ENCODE measurements at places on chromosomes 16 and 17. TPM values are rescaled to one million over a fixed set of nuclear protein-coding genes. Genes with fewer than 3 reads are reported as not detected.

- H3K36me3 ChIP-seq: no peaks in the 10 kb centered on the region
- H3K27me3 ChIP-seq: no peaks in the 10 kb centered on the region
- no peak overlapping the region for H3K4me3 ChIP-seq
- DNase-seq: no peak
Measured at GRCh38 chr17:51601622-51602261, 341.4 kb downstream of the UTP18 start.

- DNase-seq: no peak
- peak overlapping the region; percentile 95 for H3K27ac ChIP-seq
- no peaks in the 10 kb centered on the region for H3K36me3 ChIP-seq
- no peaks in the 10 kb centered on the region for H3K27me3 ChIP-seq
- H3K4me1 ChIP-seq: peaks cover 10% of the 10 kb centered on the region
Measured at GRCh38 chr16:47460359-47460710, 528 bp downstream of the ITFG1 start.

GRCh38 chr16:1923299-1924034, 5.3 kb upstream of the HS3ST6 start:
- no peak for DNase-seq
- H3K27me3 ChIP-seq: peaks cover 4% of the 10 kb centered on the region
- H3K4me3 ChIP-seq: no peak overlapping the region
- no peaks in the 10 kb centered on the region for H3K4me1 ChIP-seq
- H3K36me3 ChIP-seq: no peaks in the 10 kb centered on the region

DNA sequence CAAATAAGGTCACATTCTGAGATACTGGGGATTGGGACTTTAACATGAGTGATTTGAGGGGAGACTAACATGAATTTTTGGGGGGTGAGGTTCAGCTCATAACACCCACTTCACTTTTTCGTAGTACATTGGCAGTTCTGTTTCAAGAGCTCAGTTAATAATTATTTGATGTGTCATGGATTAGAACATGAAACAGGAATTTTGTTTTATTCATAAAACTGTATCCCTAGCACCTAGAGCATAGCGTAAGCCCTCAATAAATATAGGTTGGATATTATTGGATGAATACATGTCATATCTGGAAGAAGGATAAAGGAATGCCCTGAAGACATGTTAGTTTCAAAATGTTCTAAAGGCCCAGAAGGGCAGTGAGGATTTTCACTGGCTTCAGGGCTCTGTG, 119.8 kb downstream of the PRKCA start:
- H3K27ac ChIP-seq: no peak overlapping the region
- H3K4me3 ChIP-seq: no peak overlapping the region
- H3K4me1 ChIP-seq: no peaks in the 10 kb centered on the region

GRCh38 chr17:41329279-41329948, 13.9 kb upstream of the KRTAP17-1 start:
- no peak overlapping the region for H3K27ac ChIP-seq
- H3K27me3 ChIP-seq: no peaks in the 10 kb centered on the region

DNA sequence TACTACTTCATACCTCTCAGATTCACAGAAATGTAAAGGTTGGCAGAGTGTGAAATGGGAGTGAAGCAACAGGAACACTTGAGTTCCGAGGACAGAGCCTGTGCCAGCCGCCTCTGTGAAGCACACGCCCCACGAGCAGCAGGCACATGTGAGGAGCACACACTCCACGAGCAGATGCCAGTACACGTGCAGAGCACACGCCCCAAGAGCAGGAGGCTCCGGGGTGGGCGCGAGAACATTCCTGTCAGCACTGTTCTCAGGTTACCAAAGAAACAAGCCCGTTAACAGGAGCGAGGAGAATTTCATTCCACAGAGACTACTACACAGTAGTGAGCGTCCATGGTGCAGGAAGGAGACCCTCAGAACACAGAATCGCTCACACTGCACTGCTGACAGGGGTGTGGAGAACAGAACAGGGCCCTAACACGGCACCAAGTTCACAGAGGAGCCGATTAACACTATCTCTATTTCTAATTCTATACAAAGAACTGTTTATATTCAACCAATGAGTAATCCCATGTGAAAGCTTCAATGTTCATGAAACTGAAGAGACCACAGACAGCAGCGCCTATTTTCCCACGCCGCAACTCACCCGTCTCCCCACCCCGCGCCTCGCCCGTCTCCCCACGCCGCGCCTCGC, 40.1 kb downstream of the KLHDC4 start:
- H3K36me3 ChIP-seq: peaks cover 71% of the 10 kb centered on the region
- DNase-seq: no peak
- H3K4me1 ChIP-seq: no peaks in the 10 kb centered on the region
- H3K27ac ChIP-seq: no peak overlapping the region

DNA sequence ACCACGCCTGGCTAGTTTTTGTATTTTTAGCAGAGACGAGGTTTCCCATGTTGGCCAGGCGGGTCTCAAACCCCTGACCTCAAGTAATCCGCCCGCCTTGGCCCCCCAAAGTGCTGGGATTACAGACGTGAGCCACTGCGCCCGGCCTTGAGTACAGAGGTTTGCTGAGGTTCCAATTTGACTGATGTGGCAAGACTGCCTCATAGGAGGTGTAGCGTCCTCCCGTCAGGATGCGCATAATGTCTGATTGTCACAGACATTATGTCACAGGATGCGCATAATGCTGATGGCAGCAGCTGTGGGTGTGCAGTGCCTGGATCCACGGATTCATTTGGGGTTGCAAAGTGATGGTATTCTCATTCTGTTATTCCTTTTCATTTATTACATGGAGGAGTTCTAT, 45.2 kb downstream of the HAPSTR1 start:
- H3K36me3 ChIP-seq: no peaks in the 10 kb centered on the region
- no peak overlapping the region for H3K4me3 ChIP-seq
- no peak for DNase-seq
- H3K4me1 ChIP-seq: peaks cover 9% of the 10 kb centered on the region
- no peak overlapping the region for H3K27ac ChIP-seq

DNA sequence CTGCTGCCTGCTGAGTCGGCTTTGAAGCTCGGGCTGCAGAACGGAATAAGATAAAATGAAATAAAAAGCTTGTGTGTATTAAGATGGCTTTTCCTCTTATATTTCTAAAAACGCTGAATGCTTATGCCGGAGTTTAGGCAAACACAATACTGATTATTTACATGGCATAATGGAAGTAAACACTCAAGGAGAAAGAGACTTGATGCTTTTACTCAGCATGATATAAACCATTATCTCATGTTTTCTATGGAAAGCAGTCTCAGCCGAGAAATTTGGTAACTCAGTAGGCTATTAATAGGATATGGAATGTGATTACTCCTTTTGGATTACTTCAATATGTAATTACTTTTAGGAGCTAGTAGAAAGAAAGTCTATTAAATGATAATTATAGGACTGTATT, 153.3 kb downstream of the CDH11 start:
- no peak overlapping the region for H3K4me3 ChIP-seq
- DNase-seq: no peak
- H3K36me3 ChIP-seq: no peaks in the 10 kb centered on the region
- H3K27me3 ChIP-seq: no peaks in the 10 kb centered on the region
- no peaks in the 10 kb centered on the region for H3K4me1 ChIP-seq

GRCh38 chr16:49150341-49150740, 131.3 kb downstream of the CBLN1 start:
- H3K27ac ChIP-seq: no peak overlapping the region
- H3K27me3 ChIP-seq: no peaks in the 10 kb centered on the region
- DNase-seq: no peak
- H3K4me3 ChIP-seq: no peak overlapping the region
- no peaks in the 10 kb centered on the region for H3K36me3 ChIP-seq

DNA sequence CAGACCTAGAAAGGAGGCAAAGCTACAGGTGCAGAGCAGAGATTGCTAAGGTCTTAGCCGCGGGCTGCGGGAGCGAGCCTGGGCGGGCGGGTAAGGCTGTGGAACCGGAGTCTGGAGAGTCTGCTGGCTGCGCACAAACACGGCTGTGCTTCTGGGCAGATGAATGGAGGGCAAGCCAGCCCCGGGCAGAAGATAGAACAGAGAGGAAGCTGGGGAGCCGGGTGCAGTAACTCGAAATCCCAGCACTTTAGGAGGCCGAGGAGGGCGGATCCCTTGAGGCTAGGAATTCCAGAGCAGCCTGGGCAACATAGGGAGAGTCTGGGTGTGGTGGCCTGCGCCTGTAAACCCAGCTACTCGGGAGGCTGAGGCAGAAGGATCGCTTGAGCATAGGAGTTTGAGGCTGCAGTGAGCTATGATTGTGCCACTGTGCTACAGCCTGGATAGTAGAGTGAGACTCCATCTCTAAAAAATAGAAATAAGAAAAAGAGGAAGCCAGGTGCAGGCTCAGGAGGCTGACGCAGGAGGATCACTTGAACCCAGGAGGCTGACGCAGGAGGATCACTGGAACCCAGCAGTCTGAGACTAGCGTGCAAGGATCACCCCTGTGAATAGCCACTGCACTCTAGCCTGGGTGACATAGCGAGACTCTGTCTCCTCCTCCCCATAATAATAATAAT, 56.3 kb downstream of the PITPNC1 start:
- peaks cover 53% of the 10 kb centered on the region for H3K4me1 ChIP-seq
- H3K36me3 ChIP-seq: no peaks in the 10 kb centered on the region
- H3K27ac ChIP-seq: peak overlapping the region; percentile 93
- peak overlapping the region; percentile 13 for H3K4me3 ChIP-seq
- peak; percentile 28 for DNase-seq

GRCh38 chr16:28090646-28091377, 27.3 kb upstream of the GSG1L start:
- H3K4me1 ChIP-seq: no peaks in the 10 kb centered on the region
- no peak overlapping the region for H3K4me3 ChIP-seq
- DNase-seq: no peak
- H3K36me3 ChIP-seq: no peaks in the 10 kb centered on the region

DNA sequence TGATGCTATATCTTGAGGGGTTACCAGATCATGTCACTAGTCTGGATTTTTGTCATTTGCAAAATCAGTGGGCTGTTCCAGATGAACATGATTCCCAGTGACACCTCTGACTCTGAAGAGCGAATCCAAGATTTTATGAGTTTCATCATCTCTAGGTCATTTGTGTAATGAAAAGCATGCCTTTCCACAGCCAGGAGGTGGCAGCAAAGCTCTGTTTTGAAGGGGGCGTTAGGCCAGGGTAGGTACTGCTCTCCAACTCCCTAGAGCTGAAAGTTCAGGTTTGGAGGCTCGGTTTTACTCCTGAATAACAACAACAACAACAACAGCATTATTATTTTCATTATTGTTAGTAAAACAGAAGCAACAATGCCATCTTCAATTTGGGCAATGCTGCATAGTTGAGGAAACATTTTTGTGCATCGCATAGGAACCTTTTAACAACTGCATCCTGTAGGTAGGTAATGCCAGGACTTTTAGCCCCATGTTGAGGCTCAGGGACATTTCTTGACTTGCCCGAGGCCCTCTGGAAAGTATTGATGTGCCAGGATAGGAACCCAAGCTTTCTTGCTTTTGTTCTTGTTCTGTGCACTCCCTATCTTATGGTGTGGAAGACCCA, 77.0 kb downstream of the MYH13 start:
- DNase-seq: no peak
- no peaks in the 10 kb centered on the region for H3K27me3 ChIP-seq
- no peaks in the 10 kb centered on the region for H3K36me3 ChIP-seq
- no peak overlapping the region for H3K4me3 ChIP-seq

DNA sequence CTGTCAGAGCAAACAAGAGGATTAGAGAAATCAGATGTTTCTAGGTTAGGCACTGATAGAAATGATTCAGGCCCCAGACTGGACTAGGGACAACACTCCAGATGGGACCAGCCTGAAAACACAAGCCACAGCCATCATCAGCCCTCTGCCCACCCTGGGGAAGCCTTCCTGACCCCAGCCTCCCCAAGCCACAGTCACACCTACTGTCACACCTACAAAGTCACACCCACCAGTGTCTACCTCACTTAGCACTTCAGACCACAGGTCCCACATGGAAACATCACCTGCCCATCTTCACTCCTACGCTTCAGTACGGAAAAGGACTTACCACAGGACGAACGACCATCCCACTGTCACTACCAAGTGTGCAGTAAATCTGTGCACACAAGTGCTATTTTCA, 197.9 kb downstream of the ZFHX3 start:
- H3K27me3 ChIP-seq: no peaks in the 10 kb centered on the region
- H3K27ac ChIP-seq: no peak overlapping the region
- H3K4me1 ChIP-seq: no peaks in the 10 kb centered on the region
- H3K4me3 ChIP-seq: no peak overlapping the region
- DNase-seq: no peak

- no peaks in the 10 kb centered on the region for H3K27me3 ChIP-seq
- no peaks in the 10 kb centered on the region for H3K4me1 ChIP-seq
- no peak overlapping the region for H3K4me3 ChIP-seq
Measured at GRCh38 chr16:15754821-15755534, 101.8 kb downstream of the MYH11 start.

DNA sequence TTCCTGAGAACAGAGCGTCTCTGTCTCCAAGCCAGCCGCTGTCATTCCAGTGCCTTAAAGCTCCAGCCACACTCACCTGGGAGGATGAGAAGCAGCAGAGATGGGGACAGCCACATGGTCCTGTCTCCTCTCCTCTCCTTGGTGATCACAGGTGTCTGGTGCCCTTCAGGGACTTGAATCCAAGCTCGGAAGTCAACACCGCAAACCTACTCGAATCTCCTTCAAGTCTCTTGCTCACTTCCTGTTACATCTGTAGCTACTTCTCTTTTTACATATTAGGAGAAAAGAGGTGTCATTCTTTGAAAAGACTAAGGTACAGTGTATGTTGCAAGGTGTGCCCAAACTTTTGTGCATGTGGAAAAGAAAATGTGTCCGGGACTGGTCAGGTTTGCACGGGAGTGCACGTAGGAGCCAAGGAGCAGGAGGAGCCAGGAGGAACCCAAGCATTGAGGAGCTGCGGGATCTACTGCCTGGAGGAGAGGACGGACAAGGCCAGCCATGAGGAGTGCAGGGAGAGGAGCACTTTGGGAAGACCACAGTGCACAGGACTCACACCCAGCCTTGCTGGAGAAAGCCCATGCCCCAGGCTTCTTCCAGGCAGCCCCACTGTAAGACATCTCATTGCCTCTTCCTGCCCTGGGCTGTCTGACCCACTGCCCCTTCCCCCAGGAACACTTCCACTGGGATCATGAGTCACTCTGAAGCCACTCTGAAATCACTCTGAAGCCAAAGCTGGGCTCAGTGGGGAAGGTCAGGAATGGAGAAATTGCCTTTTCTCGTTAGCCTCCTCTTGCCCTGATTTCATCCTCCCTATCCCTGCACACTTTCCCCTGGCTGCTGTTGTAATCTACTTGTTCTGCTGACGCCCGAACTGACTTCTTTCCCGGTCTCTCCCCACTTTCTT, at the start of gene CD300LD:
Gene CD300LD (minus strand): TSS at position 197 of the 904 bp plus-strand sequence. CDS start 81 bp downstream, at position 116.
- H3K4me1 ChIP-seq: peaks cover 14% of the 10 kb centered on the region
- no peaks in the 10 kb centered on the region for H3K36me3 ChIP-seq
- no peak within 1 kb of the TSS for H3K27ac ChIP-seq
- H3K4me3 ChIP-seq: no peak within 1 kb of the TSS
- DNase-seq: peak; percentile 25

- no peaks in the 10 kb centered on the region for H3K4me1 ChIP-seq
- no peak for DNase-seq
- no peak overlapping the region for H3K4me3 ChIP-seq
- H3K36me3 ChIP-seq: no peaks in the 10 kb centered on the region
Measured at GRCh38 chr17:73291260-73291801, 20.5 kb downstream of the CDC42EP4 start.

The CLDN9 gene
- total RNA-seq: not detected

The FBXW10B gene
- total RNA-seq: not detected

The SLC52A1 gene
- 0.44 TPM for total RNA-seq

The SLC9A5 gene
- 1.7 TPM for total RNA-seq

The SRSF1 gene
- 115 TPM for total RNA-seq

The MYH1 gene
- not detected for total RNA-seq

The RNF227 gene
- 8.2 TPM for total RNA-seq

The PRAC2 gene
- not detected for total RNA-seq
